Activated CD4-positive, alpha-beta T cell treated with anti-CD3 and anti-CD28 coated beads, Interleukin-2, amount 50 U/mL, for 48 hours (primary cell): ENCODE measurements at places on chromosomes 2 and 18.

DNA sequence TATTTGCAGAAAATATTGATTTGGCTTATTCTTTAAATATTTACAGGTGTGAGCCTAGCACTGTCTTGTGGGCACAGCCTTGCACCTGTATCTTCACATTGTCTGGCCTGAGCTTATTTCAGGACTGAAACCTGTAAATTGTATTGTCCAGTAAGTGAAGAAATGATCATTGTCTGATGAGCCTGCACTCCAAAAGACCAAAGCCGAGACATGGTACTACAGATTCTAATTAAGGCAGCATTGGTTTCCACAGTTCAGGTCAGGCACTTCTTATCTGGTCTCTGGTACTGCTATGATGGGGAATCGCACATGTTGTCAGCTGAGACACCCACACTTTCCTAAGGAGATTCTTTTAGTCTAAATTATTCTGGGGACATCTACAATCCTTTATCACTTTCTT is 479.0 kb downstream of the TDRD15 start:
- DNase-seq, result no peak

- DNase-seq, result peak; percentile 56
Observed at GRCh38 chr2:68789603-68790002, 55.0 kb downstream of the ARHGAP25 start.

- DNase-seq, result no peak
Observed at GRCh38 chr2:35978218-35978617, 377.4 kb upstream of the CRIM1 start.

DNA sequence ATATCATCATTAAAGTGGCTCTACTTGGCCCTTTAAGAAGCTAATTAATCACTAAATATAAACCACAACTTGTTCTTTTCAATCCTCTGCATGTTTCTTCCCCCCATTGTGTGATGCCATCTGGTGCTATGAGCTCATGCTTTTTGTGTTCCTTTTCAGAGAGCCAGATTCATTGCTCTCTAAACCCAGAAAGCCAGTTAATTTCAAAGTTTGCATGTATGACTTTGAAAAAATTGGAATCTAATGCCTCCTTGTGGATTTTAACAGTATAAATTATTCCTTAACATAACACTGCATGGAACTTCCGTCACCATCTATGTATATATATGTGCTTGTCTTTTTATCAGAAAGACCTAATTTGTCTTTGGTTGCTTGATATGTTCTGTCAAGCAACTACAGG is 31.1 kb downstream of the TMEM178A start:
- no peak for DNase-seq

GRCh38 chr2:105537920-105538319 is 139.1 kb upstream of the FHL2 start:
- no peak for DNase-seq

DNA sequence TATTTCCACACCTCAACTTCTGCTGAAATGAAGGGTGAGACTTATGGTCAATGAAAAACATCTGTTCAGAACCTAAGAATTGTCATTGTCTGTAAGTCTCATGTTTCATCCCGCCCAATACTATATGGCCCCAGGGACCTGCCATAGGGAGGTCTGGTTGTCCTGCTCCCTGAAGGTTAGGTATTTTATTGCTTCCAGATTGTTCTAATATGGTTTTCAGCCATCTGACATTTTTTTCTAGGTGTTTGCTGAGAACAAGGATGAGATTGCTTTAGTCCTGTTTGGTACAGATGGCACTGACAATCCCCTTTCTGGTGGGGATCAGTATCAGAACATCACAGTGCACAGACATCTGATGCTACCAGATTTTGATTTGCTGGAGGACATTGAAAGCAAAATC is 7.3 kb downstream of the XRCC5 start:
- no peak for DNase-seq

- DNase-seq, result no peak
Observed at GRCh38 chr2:69465513-69466456, 28.6 kb upstream of the NFU1 start.
